Gastroesophageal sphincter (tissue), 4 donors: ENCODE measurements at places on chromosomes 3 and 15.

GRCh38 chr15:83655237-83655616, 1.3 kb downstream of the ADAMTSL3 start:
- ATAC-seq, result no peak

DNA sequence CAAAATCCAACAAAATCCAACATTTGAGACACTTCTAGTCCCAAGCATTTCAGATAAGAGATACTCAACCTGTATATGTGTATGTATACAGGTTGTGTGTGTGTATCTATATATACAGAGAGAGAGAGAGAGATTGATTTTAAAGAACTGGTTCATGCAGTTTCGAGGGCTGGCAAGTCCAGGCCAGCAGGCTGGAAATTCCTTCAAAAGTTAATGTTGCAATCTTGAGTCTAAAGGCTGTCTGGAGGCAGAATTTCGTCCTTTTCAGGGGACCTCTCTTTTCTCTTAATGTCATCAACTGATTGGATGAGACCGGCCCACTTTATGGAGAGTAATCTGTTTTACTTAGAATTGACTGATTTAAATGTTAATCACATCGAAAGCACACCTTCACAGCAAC, 199.6 kb upstream of the IL12A start:
- ATAC-seq, result no peak

DNA sequence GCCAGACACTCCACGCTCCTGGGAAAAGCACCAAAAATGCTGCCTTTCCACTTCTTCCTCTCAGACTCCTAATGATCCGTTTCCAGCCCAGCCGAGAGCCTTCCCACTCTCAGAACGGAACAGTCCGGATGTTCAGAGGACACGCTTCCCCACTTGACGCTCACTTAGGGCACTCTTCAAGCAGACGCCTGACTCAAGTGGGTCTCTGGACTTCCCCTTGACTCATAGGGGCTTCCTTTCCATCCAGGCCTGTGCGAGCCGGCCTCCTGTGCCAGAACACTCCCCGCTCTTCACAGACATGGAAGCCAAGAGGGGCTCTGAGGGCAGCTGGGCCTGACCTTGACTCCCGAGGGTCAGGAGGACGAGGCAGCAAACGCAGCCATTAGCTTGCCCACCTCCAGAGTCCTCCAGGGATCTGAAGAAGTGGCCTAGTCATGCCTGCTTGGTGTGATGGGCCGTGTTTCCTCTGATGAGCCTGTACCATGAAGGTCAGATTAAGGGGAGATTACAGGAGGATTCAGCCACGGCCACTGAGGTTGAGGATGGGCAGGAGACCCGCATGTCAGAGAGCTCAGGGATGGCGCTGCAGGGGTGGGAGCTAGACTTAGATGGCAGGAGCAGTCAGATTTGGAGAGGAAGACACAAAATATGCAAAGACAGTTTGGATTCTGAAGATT, 114.7 kb upstream of the TLE3 start:
- ATAC-seq, result no peak

- no peak for ATAC-seq
Measured at GRCh38 chr3:39870706-39871105, 61.3 kb downstream of the MYRIP start.

- ATAC-seq, result no peak
Measured at GRCh38 chr3:8574670-8575322, 69.8 kb downstream of the SSUH2 start.

DNA sequence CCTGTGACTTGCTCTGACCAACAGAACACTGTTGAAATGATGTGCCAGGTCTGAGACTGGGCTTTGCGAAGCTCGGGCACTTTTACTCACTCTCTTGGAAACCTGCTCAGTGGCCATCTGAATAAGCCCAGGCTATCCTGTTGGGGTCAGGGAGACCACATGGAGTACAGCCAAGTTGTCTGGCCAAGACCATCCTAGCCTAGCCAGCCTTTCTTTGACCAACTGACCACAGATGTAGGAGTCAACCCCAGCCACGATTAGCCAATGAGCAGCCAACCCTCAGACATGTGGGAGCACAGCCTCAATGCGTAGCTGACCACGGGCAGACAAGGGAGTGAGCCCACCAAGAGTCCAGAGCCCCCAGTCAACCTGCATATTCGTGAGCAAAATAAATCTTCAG, 26.1 kb downstream of the CCR9 start:
- ATAC-seq, result no peak

DNA sequence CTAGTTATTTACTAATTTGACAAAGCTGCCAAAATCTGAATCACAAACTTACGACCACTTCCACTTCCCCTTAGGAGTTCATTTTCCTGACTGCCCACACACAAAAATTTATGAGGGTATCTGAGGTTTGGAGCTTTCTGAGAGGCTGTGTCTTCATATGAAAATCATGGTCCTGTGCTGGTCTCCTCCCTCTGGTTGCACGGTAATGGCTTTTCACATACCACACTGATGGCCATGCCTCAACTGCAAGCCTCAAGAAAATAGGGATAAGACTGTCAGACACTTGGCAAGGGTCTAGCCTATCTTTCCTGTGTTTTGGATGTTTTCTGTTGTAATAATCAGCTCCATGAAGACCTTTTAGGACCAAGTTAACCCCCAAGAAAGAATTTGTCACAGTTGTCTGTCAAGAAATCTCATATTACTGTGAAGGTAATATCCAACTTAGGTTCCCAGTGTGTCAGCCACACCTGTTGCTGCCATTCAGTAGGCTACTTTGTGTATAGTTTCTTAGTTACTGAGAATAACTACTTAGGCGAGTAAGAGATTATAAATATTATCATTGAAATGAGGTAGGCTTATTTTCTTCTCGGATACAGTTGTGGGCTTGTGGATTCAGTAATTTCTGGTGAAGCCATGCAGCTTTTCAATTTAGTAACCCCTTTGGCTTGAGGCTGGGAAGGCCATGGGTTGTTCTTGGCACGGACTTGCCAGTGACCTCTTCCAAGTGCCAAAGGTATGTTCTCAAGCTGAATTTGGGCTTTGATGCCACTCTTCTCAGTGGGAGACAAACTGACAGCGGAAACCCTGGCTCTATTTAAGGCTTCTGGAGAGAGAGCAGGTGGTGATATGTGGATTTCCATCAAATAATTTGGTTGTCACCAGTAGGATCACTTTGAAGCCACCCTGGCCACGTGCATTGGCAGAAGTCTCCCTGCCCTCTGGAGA, 101.1 kb downstream of the RYR3 start:
- no peak for ATAC-seq

DNA sequence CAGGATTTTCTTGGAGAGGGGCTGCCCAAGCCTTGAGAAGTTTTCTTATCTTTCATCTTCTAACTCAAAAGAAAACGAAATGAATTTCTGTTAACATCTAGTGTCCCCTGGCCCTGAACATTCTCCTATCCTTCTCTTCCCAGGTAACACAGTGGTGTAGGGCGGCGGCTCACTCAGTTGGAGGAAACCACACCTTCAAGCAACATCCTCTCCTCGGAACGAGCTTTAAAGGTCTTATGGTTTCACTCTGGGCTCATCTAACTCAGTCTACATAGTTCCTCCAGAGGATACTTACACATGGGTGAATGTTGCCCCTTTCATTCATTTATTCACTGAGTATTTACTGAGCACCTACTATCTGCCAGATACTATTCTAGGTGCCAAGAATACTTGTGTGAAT, 31.0 kb upstream of the KLHL6 start:
- ATAC-seq, result no peak

GRCh38 chr15:89656116-89656815, 999 bp upstream of the KIF7 start:
- ATAC-seq, result no peak

DNA sequence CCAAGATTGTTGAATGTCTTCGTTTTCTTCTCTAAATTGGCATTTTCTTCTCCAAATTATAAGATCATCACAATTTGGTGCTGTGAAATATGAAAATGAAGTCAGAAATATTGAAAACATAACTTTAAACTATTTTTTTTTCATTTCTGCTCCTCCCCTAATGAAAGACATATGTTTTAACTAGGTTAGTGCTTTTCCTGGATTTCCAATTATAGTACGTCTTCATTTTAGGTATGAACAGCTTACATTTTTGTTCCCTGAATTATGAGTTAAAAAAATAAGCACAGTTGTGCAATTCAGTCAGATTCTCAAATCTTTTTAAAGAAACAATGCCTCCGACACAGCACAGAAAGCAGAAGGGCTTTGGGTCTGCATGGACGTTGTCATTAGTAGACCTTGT, 83.5 kb upstream of the CFAP20DC start:
- no peak for ATAC-seq

DNA sequence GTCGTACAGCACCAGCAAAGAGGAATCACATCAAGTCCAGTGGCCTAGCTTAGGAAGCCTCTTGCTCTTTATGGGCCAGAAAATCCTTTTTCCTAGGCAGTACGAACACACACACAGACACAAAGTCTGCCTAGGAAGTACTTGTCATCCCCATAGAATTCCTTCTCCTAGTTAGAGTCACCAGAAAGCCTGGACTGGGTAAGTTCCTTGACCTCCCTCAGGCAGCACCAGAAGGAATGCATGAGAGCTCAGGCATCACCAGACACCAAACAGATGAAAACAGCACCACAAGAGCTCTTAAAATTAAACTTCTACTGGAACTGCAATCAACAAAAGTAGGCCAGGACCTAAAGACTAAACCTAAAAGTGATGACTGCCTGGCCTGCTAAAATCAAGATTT, 192.9 kb upstream of the CCDC54 start:
- ATAC-seq, result no peak

- ATAC-seq, result peak; percentile 65
Measured at GRCh38 chr3:100254168-100254777, 6.5 kb upstream of the TBC1D23 start.

GRCh38 chr15:62153228-62153627, 11.9 kb downstream of the C2CD4B start:
- ATAC-seq, result no peak

DNA sequence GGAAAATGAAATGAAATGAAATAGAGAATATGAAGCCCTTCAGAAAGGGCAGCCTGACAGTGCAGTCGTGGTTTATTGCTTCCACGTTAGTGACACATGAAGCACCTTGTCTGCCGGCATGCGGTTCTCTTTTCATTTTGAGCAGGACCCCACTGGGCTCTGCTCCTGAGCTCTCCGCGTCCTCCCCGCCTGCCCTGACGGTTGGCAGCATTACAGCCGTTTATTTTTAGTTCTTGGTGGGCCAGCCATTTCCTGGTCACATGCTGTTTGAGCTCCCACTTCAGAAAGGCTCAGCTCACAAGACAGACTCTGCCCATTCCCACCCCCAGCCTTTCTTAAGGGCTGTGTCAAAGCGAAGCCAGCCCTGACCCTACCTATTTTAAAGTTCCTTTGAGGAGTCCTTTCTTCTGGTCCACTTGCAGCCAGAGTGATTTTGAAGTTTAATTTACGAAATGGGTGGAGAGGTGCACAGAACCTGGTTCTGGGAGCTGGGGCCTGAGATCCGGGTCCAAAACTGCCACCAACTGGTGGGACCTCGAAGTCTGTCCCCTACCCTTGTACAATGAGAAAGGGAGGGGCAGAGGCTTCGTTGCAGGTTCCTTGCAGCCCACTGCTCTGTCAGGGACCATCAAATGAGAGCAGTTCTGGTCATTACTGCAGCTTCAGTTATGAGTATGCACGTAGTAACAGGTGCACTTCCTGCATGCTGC, 60.1 kb downstream of the MGLL start:
- ATAC-seq, result peak; percentile 55

- no peak for ATAC-seq
Measured at GRCh38 chr15:86645925-86646500, 566.3 kb downstream of the AGBL1 start.

DNA sequence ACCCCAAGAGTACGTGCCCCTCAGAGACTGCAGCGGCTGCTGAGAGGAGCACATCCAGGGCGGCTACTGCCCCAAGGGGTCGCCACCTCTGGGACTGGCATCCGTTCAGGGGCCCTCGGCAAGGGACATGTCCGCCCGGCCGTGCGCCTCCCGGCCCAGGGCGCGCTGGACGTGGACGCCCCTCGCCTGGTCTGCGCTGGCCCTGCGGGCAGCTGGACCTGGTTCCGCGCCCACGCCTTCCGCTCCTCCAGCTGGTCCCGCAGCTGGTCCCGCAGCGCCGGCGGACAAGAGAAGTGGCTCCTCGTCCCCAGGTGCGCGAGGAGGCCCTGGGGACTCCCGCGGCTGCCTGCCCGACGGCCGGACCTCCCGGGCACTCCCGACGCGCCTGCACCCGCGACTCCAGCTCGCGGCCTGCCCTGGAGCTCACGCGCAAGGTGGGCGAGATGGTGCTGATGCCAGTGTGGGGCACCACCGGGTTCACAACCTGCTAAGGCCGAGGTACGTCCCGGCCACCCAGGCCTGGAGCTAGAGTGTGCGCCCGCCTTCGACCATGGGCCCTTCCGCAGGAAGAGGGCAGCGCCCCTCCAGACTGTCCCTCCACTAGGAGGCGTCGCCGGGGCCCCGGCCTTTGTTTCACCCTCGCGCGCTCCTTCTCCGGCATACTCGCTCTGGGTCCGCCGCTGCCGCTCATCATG, 14.4 kb upstream of the GP9 start:
- ATAC-seq, result peak; percentile 30

- ATAC-seq, result no peak
Measured at GRCh38 chr15:53324061-53324460, 435.4 kb downstream of the WDR72 start.

- no peak for ATAC-seq
Measured at GRCh38 chr3:10463533-10464434, 41.6 kb downstream of the ATP2B2 start.

GRCh38 chr3:16509721-16510619, 3.5 kb downstream of the RFTN1 start:
- no peak for ATAC-seq

DNA sequence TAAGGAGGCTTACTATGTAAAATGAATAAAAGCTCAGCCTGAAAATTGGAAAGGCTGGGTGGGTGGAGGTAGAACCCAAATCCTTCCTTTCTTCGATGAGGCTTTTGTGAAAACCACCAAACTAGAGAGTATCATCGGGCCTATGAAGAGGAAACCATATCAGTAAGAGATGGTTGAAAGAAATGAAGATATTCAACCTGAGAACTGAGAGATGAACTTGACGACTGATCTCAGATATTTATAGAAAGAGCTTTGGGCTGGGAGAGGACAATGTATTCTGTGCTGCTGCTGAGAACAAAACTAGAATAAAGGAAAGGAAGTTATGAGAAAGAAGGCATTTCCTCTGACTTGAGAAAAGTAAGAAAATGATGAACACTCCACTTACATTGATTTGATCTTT, 236.6 kb downstream of the KCNH8 start:
- no peak for ATAC-seq

DNA sequence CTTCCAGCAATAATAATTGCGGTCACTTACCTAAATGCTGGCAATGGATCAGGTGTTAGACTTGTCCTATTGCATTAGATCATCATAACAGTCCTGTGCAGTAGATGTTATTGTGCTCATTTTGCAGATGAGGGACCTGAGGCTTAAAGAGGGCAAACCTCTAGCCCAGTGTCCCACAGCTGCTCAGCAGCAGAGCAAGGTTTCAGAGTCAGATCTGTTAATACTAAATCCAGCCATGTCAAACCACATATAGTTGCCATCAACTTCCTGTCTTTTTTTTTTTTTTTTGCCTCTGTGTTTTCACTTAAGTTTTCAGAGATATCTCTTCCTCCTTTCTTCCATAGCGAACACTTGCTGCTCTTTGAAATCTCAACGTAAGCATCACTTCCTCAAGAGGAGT, 12.1 kb downstream of the FEZF2 start:
- no peak for ATAC-seq

GRCh38 chr15:81308260-81308659, 15.7 kb downstream of the STARD5 start:
- no peak for ATAC-seq
